ENCODE measurements at places on chromosomes 13 and 19. TPM values are rescaled to one million over a fixed set of nuclear protein-coding genes. Genes with fewer than 3 reads are reported as not detected.

DNA sequence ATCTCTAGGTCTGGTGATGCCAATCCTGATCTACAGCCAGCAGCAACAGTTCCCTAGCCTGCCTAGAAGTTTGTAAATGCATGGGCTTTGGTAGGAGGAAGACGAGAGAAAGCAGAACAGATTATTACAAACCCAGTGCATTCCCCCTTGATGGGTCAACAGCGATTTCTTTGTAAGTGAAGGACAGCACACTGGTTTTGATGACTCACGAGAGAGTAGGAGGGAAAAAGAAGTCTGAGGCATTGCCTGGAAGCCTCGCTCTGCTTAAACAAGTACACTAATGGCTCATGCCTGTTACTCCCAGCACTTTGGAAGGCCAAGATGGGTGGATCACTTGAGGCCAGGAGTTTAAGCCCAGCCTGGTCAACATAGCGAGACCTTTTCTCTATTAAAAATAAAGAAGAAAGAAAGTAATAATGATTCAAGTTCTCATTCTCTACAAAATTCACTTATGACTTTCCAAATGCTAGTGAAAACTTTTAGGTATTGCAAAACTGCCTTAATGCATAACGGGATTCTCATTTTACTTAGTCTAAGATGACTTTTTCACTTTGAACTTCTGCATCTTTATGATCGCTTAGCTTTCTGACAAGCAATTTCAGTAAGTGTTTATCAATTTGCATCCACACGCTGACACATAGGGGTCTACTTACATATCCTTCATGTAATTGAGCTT is 47.7 kb upstream of the USPL1 start:
- no peak overlapping the region for H3K27ac ChIP-seq
- H3K27me3 ChIP-seq, result no peaks in the 10 kb centered on the region
- DNase-seq, result no peak
- no peaks in the 10 kb centered on the region for H3K36me3 ChIP-seq
- H3K4me1 ChIP-seq, result no peaks in the 10 kb centered on the region

DNA sequence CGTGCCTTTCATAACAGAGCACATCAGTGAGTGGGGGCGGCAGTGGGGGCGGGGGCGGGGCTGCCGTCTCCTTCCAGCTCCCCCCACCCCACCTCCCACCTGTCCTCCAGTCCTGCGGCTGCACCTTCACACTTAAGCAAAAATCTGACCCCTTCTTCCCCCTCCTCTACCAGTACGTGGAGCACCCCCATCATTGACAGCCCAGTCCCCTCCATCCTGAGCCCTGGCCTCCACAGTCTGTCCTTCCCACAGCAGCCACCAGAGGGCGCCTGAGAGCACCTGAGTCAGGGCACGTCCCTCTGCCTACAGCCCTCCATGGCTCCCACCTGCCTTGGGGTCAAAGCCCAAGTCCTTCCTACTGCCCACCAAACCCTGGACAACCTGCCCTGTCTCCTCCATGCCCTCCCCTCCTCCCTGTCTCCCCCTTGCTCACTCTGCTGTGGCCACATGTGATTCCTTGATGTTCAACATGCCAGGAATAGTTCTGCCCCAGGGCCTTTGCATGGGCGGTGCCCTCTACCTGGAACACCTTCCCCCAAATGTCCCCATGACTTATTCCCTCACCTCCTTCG is 4.0 kb downstream of the EBI3 start:
- no peak overlapping the region for H3K4me3 ChIP-seq
- no peaks in the 10 kb centered on the region for H3K4me1 ChIP-seq
- DNase-seq, result no peak
- no peaks in the 10 kb centered on the region for H3K36me3 ChIP-seq
- H3K27ac ChIP-seq, result no peak overlapping the region
- H3K27me3 ChIP-seq, result no peaks in the 10 kb centered on the region

DNA sequence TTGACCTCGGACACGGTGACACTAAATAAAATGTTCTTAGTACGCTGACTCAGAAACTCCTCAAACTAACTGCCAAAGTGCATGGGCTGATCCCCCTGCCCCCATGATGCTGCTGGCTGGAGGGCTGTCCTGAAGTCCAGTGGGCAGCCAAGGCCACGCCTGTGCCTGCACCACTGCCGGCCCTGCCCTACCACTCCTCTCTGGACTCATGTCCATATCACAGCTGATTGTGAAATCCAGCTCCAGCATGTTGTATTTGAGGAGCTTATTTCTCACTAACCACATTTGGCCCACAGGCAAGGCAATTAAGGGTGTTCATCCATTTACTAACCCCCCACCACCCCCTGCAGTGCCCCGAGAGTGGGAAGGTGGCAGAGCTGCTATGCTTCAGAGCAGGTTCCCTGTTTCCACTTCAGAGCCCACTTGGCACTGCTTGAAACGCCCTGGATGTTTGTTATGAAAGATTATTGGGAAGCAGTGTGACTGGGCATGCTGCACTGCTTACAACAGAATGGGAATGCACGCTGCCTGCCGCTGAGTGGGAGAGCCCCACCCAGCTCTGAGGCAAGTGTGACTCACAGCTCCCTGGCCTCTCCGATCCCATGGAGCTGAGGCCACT is 114.0 kb downstream of the UQCRFS1 start:
- H3K27me3 ChIP-seq, result peaks cover 2% of the 10 kb centered on the region
- no peak overlapping the region for H3K4me3 ChIP-seq
- no peaks in the 10 kb centered on the region for H3K4me1 ChIP-seq

GRCh38 chr19:45895519-45895972 is 6.9 kb downstream of the MYPOP start:
- peaks cover 2% of the 10 kb centered on the region for H3K36me3 ChIP-seq
- no peak for DNase-seq
- H3K4me3 ChIP-seq, result no peak overlapping the region
- no peak overlapping the region for H3K27ac ChIP-seq
- H3K4me1 ChIP-seq, result peaks cover 3% of the 10 kb centered on the region

- H3K4me3 ChIP-seq, result no peak overlapping the region
- no peak for DNase-seq
- no peaks in the 10 kb centered on the region for H3K27me3 ChIP-seq
- H3K36me3 ChIP-seq, result no peaks in the 10 kb centered on the region
- H3K4me1 ChIP-seq, result no peaks in the 10 kb centered on the region
These were observed 7.0 kb upstream of the TMEM161A start for GRCh38 chr19:19145281-19145680.

DNA sequence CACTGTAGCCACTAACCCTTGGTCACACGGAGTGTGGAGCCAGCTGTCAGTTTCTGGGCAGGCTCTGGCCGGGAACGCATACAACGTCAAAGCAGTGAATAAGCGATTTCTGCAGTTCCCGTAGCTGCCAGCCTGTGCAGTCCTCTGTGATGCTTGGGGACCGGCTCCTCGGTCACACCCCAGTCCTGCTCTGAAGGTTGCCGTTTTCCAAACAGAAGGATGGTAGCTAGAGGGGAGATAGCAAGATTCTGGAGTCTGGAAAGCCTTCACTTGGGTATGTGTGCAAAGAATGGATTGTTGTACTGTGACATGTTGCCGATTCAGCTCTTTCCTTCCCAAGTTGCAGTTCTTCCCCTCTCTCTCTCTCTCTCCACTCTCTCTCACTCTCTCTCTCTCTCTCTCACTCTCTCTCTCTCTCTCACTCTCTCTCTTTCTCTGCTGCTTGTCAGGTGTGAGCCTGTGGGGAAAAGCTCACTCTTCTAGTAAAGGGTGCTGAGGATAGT is 38.7 kb upstream of the C1QTNF9 start:
- peak overlapping the region; percentile 53 for H3K4me3 ChIP-seq
- no peaks in the 10 kb centered on the region for H3K27me3 ChIP-seq
- H3K36me3 ChIP-seq, result no peaks in the 10 kb centered on the region
- H3K4me1 ChIP-seq, result no peaks in the 10 kb centered on the region

GRCh38 chr13:100432611-100433010 is 156.0 kb downstream of the GGACT start:
- no peaks in the 10 kb centered on the region for H3K27me3 ChIP-seq
- no peaks in the 10 kb centered on the region for H3K36me3 ChIP-seq
- no peak overlapping the region for H3K27ac ChIP-seq
- DNase-seq, result no peak
- no peak overlapping the region for H3K4me3 ChIP-seq
- H3K4me1 ChIP-seq, result no peaks in the 10 kb centered on the region

GRCh38 chr13:27391471-27391870 is 32.9 kb upstream of the GTF3A start:
- DNase-seq, result no peak
- H3K27ac ChIP-seq, result no peak overlapping the region
- H3K4me1 ChIP-seq, result no peaks in the 10 kb centered on the region
- H3K4me3 ChIP-seq, result no peak overlapping the region
- peaks cover 5% of the 10 kb centered on the region for H3K27me3 ChIP-seq
- H3K36me3 ChIP-seq, result no peaks in the 10 kb centered on the region

DNA sequence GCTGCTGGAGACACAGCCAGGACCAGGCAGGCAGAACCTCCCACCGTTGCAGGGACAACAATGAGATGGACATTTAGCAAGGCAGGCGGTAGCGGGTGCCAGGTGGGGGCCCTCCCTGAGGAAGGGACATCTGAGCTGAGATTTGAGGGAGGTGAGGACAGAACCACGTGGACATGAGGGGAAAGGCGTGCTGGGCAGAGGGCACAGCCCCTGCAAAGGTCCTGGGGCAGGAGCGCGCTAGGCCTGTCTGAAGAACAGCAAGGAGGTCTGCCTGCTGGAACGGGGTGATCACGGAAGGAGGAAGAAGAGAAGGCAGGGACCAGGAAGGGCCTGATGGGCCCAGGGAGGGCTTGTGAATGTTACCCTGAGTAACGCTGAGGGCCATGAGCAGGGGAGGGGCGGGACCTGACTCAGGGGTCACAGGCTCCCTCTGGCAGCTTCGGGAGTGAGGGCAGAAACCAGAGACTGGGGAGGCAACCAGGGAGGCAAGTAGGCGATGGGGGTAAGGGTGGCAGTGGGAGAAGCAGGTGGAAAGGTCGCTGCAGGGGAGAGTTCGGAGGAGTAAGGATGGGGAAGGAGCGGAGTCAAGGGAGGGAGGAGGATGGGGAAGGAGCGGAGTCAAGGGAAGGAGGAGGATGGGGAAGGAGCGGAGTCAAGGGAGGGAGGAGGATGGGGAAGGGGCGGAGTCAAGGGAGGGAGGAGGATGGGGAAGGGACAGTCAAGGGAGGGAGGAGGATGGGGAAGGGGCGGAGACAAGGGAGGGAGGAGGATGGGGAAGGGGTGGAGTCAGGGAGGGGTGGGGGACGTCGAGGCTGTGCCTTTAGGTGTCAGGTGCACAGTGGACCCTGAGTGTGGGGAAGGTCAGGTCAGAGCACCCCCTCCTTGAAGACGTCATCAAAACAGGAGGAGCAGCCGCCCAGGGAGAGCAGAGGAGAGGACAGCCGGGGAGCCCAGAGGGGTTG is 15.7 kb upstream of the B3GNT3 start:
- H3K27ac ChIP-seq, result no peak overlapping the region
- peak; percentile 39 for DNase-seq
- H3K4me1 ChIP-seq, result no peaks in the 10 kb centered on the region
- H3K36me3 ChIP-seq, result no peaks in the 10 kb centered on the region
- no peak overlapping the region for H3K4me3 ChIP-seq

- H3K27me3 ChIP-seq, result no peaks in the 10 kb centered on the region
- H3K27ac ChIP-seq, result peak overlapping the region; percentile 76
- peaks cover 8% of the 10 kb centered on the region for H3K4me1 ChIP-seq
- DNase-seq, result peak; percentile 76
These were observed 367 bp downstream of the MFSD12 start for GRCh38 chr19:3556978-3557460.

- no peaks in the 10 kb centered on the region for H3K36me3 ChIP-seq
- no peak overlapping the region for H3K4me3 ChIP-seq
- no peak overlapping the region for H3K27ac ChIP-seq
- H3K27me3 ChIP-seq, result no peaks in the 10 kb centered on the region
- no peaks in the 10 kb centered on the region for H3K4me1 ChIP-seq
These were observed 34.8 kb downstream of the SLC10A2 start for GRCh38 chr13:103031332-103031873.

GRCh38 chr13:51618626-51619025 is 34.4 kb downstream of the WDFY2 start:
- no peak overlapping the region for H3K4me3 ChIP-seq
- H3K4me1 ChIP-seq, result no peaks in the 10 kb centered on the region
- DNase-seq, result no peak
- H3K27me3 ChIP-seq, result no peaks in the 10 kb centered on the region

- no peak for DNase-seq
- no peak overlapping the region for H3K27ac ChIP-seq
- H3K36me3 ChIP-seq, result no peaks in the 10 kb centered on the region
- no peak overlapping the region for H3K4me3 ChIP-seq
- H3K4me1 ChIP-seq, result no peaks in the 10 kb centered on the region
These were observed 22.0 kb downstream of the MUC16 start for GRCh38 chr19:8988204-8988603.

DNA sequence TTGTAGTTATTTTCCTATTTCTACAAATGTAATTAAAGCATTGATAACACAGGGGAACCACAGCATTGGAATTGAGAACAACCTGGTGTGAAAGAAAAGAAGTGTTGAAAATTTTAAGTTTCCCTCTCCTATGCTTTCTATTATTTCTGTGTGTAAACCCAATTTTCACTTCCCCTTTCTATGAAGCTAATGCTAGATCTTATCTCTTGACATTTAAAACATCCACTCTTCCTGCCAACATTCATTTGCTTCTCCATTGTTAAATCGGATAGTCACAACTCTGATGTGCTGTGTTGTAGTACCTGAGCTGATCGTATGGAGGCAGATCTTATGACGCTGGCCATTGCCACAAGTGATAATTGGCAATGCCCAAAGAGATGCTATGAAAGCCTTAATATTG is 203.0 kb downstream of the ITGBL1 start:
- H3K4me3 ChIP-seq, result no peak overlapping the region
- no peak overlapping the region for H3K27ac ChIP-seq
- H3K27me3 ChIP-seq, result no peaks in the 10 kb centered on the region
- no peaks in the 10 kb centered on the region for H3K4me1 ChIP-seq

DNA sequence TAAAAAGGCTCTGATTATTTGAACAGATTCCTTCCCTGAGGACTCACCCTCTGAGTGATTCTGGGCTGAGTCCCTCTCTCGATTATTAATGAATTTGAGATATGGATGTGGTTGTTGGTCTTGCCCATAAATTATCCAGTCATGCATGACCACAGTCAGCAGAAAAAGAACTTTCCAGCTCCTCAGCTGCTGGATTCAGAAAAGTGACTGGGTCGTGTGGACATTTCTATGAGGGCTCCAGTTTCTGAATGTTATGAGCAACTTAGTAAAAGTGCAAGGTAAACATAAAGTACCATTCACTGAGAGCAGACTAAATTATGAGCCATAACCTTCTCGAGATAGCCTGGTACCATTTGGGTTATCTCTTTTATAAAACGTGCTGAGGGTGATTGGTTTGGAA is 100.1 kb upstream of the CLDN10 start:
- H3K4me1 ChIP-seq, result no peaks in the 10 kb centered on the region
- no peak overlapping the region for H3K27ac ChIP-seq
- no peak for DNase-seq
- H3K36me3 ChIP-seq, result no peaks in the 10 kb centered on the region
- no peak overlapping the region for H3K4me3 ChIP-seq

- no peaks in the 10 kb centered on the region for H3K27me3 ChIP-seq
- H3K4me1 ChIP-seq, result peaks cover 6% of the 10 kb centered on the region
- DNase-seq, result no peak
These were observed 27.4 kb upstream of the CACTIN start for GRCh38 chr19:3653865-3654513.

NLRP7 gene
- not detected for total RNA-seq

ZGLP1 gene
- total RNA-seq, result 2.9 TPM

CGB3 gene
- not detected for total RNA-seq

GAPDHS gene
- total RNA-seq, result not detected

CSNK1A1L gene
- not detected for total RNA-seq

CYP2A6 gene
- total RNA-seq, result 0.32 TPM

KIR2DL4 gene
- not detected for total RNA-seq

TEX26 gene
- total RNA-seq, result not detected

HRC gene
- 405 TPM for total RNA-seq

CDKN2D gene
- 13.1 TPM for total RNA-seq

PCP2 gene
- not detected for total RNA-seq

TRPM4 gene
- total RNA-seq, result 15.1 TPM

N4BP2L1 gene
- total RNA-seq, result 6.2 TPM
